Left lung (tissue), 14 donors: ENCODE measurements at places on chromosomes 5 and 9. TPM values are rescaled to one million over a fixed set of nuclear protein-coding genes. Genes with fewer than 3 reads are reported as not detected.

The PCDHB8 gene
- 0.72 TPM for polyA plus RNA-seq

The JAKMIP2 gene
- polyA plus RNA-seq: 6.3 TPM

GRCh38 chr9:98075332-98075805 lies 18.8 kb downstream of the NANS start:
- no peak for DNase-seq

- no peak for DNase-seq
These were observed 219.5 kb downstream of the KCTD16 start for GRCh38 chr5:144390133-144390532.

DNA sequence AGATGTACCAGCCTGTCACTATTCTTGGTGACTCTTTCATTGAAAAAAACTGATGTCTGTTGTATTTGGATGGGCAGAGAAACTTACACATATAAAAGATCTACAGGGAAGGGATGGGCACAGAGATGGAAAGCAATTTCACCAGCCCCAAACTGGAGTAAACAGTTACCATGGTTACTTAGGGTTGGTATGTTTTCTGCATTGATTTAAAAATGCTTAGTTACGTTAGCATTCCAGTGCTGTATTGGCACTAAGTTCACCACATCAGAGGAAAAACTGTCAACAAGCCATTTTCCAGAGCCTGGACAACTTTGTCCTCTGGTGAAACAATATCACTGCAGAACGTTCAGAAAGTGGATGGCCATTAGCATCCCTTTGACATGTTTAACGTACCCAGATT lies 28.0 kb downstream of the MARCHF3 start:
- no peak for DNase-seq

- no peak for DNase-seq
These were observed 18.7 kb downstream of the LCP2 start for GRCh38 chr5:170278611-170279458.

DNA sequence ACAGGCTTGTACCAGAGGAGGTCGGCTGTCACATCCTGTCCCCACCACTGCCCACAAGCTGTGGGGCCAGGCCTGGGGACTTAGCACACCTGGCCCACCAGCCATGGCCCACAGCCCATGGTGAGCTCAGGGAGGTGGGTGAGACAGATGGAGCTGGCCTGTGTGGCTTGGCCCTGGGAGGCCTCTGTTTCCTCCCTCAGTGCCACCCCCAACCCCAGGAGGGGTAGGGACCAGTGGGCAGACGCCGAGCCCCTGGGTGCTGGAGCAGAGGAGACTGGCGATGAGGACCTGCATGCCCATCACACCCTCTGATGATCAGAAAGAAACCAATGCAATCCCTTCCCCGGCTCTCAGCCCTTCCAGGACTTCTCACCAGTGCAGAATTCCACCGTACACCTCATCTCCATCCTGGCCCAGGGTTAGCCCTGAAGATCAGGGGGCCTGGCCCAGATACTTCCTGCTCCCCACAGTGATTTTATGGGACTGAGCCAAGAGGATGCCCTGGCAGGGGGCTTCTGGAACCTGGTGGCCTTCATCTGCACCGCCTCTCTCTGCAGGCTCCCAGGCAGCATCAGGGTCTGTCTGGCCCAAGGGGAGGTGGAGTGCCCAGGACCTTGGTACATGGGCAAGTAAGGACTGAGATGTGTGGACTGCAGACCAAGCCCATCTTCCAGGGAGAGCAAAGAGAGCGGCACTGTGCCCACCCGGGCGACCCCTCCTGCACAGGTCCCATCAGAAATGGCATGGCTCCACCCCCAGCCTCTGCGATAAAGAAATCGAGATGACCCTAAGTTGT lies 16.9 kb upstream of the NKD2 start:
- no peak for DNase-seq
